ENCODE measurements at places on chromosomes 11 and 22.

GRCh38 chr11:48125866-48126265 lies 90.7 kb upstream of the OR4B1 start:
- no peak for DNase-seq

DNA sequence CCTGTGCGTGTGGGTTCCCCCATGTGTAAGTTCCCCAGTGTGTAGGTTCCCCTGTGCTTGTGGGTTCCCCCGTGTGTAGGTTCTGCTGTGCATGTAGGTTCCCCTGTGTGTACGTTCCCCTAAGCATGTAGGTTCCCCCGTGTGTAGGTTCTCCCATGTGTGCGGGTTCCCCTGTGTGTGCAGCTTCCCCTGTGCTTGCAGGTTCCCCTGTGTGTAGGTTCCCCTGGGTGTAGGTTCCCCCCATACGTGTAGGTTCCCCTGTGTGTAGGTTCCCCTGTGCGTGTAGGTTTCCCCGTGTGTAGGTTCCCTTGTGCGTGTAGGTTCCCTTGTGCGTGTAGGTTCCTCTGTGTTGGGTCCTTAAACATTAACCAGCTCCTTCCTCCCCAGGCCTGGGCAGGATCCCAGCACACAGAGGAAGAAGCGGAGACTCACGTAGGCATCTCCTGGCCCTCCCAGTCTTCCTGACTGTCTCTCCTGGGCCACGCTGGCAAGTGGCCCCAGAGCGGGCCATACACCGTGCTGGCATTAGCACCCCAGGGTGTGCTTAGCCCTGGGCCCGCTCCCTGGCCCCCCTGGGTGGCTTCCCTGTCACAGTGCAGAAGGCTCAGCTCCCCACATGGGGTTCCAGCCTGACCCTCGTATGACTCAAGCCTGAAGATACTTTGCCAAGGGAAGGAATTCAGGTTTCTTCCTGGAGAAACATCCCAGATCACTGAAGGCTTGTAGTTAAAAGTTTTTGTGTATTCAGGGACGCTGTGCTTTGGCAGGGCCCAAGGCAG lies 2.8 kb upstream of the GRAMD4 start:
- DNase-seq, result no peak

DNA sequence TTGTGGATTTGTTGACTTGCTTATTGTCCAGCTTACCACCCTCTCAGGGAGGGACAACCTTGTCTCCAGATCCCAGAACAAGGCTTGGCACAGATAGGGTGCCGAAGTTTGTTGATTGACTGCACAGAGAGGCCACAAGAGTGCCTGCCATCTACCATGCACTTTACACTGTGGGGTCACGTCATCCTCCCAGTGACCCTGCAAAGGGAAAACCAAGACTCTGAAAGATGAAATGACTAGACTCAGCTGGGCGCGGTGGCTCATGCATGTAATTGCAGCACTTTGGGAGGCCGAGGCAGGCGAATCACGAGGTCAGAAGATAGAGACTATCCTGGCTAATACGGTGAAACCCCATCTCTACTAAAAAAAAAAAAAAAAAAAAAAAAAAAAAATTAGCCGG lies 4.6 kb upstream of the LTBP3 start:
- DNase-seq, result no peak

- DNase-seq, result no peak
These were observed 23.3 kb downstream of the ST3GAL4 start for GRCh38 chr11:126378763-126379162.

- no peak for DNase-seq
These were observed 11.0 kb downstream of the SLC29A2 start for GRCh38 chr11:66360406-66361073.

- no peak for DNase-seq
These were observed 98.2 kb downstream of the AMOTL1 start for GRCh38 chr11:94866231-94866822.

Data from CD4-positive, alpha-beta T cell treated with Interleukin-17A for 4 hours (primary cell).